Right renal pelvis (tissue), 4 donors: ENCODE measurements at places on chromosomes 6 and 20.

DNA sequence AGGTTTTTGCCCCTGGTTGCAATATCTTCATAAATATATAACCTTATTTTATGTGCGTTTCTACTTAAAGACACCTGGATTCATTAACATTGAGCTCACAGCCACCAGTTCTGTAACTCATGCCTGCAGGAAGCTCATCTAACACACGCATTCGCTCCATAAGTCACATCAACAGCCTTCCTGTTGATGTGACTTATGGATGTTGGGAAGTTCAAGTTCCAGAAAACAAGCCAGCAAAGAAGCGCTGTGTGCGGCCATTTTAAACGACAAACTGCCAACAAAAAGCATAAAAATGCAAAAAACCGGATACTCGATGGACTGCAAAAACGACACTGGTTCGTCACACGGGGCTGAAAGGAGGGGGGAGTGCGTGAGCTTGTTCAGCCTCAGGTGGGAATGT, 77.9 kb upstream of the NFATC2 start:
- DNase-seq, result no peak

DNA sequence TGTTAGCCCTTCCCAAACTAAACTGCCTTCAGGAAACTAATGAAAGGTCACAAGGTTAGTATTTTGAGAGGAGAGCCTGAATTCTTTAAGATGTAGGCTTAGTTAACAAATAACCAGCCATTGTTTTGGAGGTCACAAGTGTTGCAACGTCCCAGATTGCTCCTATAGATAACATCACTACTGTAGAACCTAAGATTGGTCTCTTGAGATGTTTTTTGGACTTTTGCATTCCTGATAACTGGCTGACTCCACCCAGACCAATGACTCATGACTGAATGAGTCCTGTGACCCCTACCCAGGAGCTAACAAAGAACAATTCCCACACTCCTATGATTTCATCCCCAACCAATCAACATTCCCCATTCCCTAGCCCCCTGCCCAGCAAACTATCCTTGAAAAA, 178.8 kb downstream of the SCP2D1 start:
- no peak for DNase-seq

- DNase-seq, result no peak
Observed at GRCh38 chr6:26318459-26319404, 46.3 kb upstream of the BTN3A2 start.

- no peak for DNase-seq
Observed at GRCh38 chr6:98836962-98837944, 2.9 kb downstream of the POU3F2 start.

DNA sequence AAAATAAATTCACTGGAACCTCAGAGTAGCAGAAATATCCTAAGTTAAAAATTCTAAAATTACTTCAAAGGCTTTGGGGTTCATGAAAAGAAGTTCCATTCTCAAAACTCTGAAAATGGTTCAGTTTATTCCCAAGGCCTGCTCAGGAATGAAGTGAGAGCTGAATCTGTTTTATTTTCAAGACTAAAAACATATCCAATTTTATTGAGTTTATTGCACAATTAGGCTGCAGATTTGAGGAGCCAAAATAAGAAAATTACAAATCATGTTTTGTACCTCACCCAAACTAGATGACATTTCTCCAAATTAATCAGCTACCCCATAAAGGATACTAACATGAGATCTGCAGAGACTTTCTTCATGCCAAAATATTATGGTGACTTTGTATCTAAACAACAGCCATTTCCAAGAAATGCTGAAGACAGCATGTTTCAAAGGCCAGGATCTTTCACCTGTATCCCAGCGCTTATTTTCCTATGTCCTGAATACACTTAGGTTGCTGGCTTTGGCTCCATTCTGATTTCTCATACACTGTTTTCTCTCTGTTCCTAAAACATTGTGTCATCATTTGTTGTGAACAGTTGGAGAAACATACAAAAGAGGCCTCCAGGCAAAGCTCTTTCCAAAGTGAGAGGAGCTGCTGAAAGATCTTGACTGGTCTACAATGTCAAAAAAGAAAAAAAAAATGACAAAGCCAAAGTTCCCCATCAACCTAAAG, 85.7 kb upstream of the F13A1 start:
- DNase-seq, result no peak

DNA sequence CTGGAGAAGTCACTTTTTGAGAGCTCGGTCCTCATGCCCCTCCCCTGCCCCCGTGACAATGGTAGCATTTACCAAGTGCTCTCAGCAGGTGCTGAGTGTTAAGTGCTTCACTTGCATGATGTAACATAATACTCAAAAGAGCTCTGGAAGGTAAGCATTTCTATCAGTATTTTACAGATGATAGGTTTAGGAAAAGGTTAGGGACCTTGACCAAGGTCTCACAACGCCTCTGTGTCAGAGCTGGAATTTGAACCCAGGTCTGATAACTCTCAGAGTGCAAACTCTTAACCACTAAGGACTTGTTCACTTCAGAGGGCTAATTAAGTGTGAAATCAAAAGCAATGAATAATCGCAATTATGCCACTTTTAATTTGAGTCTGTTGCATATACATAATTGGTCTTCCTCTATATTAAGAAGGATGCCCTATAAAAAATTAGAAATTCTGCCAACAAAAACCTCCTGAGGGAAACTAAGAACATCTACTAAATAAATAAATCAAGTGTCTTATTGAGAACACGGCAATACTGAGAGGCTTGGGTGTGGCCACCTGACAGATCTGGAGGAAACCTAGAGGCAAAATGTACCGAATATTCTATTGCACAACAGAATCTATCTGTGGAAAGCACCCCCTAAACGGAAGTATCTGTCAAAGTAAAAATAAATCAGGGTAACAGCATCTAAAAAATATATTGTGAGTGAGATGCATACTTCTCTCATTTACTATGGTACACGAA, 109.8 kb downstream of the BACH2 start:
- DNase-seq, result no peak

GRCh38 chr20:46060301-46060881, 29.4 kb downstream of the NCOA5 start:
- DNase-seq, result no peak

DNA sequence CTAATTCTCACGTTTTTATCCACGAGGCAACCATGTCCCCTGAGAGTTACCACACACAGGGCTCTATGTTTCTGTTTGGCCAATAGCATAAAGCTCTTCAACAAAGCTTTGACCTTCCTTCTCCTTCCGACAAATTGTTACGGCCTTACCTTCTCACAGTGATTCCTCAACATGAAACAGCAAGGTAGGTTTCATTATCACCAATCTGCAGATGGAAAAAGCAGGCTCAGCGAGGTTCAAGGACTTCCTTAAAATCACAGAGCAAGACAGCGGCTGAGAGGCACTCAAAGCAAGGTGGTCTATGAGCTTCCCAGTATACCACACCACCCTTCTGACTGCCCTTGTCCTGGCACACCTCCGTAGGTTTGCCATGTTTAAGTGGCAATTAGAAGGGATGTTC, 360.0 kb downstream of the CD83 start:
- DNase-seq, result no peak

DNA sequence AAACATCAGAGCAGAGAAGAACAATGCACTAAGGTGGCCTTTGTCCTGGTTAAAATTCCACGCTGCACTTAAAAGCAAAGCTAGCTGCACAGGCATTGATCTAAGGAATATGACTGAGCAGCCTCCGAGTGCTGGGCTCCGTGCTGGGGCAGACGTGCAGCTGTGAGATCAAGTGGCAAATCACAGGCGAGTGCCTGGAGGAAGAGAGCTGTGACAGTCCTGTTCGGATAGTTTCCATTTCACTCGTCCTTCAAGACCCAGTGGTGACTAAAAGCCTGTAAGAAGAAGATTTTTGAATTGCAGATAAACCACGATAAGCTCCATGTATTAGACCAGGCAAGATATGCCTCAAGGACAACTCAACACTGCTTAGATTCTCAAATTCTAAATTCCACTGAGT, 247.9 kb downstream of the ANKRD60 start:
- no peak for DNase-seq

DNA sequence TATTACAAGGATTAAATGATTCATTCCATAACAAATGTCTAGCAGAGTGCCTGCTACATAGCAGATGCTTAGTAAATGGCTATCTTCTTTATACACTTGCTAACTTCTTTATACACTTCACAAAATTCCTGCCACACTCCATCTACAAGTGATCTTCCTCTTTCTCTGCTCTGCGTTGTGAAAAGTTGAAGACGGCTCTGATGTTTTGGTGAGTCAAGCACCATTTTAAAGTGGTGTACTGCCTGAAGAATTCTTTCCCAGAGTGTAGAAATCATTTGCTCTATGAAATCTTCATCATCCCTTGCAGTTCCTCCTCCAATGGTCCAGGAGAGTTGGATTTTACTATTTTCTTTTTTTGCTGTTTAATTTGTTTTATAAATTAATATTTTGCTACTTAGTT, 74.9 kb downstream of the TNFAIP3 start:
- no peak for DNase-seq

- no peak for DNase-seq
Observed at GRCh38 chr20:33105316-33105924, 26.0 kb downstream of the BPIFB4 start.

DNA sequence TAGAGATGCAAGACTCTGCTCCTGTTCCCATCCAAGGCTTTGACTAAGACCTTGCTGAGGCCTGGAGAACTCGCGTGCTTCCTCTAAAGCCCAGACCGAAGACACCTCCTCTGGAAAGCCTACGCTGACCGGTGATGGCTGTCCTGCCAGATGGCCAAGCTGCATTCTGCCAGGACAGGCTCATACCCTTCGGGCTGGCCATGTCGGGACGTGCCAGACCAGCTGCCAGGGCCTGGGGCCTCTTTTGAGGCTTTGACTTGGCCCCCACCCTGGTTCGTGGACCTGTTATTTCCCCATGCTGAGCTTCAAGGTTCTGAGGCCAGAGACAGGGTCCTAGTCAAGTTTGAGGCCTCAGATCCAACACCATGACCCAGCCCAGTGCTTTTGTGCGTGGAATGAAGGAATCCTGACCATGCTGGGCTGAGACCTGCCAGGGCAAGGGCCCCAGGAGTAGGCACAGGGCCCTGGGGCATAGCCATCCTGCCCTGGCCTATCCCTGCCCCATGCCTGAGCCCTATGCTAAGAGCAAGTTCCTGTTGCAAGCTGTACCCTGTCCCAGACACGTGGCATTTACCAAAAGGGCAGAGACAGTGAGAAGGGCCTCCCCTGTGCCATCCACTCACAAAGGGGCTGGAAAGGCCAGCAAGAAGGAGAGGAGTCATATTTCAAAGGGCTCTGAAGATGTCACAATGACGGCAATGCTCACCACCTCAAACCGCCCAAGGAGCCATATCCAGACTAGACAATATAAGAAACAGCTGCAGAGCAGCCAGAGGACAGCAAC, 42.8 kb downstream of the MRPL14 start:
- no peak for DNase-seq

- no peak for DNase-seq
Observed at GRCh38 chr6:85107701-85108100, 342.2 kb upstream of the NT5E start.

DNA sequence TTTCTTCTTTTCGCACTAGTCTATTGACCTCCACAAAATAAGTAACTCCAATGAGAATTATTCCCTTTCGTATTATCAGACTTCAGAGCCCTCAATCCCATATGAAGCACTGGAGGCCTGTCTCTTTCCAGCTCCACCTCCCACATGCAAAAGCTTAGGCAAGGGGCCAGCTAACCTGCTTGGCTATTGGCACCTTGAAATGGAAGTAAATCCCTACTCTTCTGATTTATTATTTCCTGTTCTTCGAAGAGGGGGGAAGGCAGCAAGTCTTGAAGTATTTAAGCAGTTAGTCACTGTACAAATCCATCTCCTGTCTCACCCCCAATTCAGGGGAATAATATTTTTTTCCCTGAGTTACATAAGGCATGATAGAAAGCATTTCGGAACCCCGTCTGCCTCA, 577.8 kb downstream of the MAFB start:
- no peak for DNase-seq

DNA sequence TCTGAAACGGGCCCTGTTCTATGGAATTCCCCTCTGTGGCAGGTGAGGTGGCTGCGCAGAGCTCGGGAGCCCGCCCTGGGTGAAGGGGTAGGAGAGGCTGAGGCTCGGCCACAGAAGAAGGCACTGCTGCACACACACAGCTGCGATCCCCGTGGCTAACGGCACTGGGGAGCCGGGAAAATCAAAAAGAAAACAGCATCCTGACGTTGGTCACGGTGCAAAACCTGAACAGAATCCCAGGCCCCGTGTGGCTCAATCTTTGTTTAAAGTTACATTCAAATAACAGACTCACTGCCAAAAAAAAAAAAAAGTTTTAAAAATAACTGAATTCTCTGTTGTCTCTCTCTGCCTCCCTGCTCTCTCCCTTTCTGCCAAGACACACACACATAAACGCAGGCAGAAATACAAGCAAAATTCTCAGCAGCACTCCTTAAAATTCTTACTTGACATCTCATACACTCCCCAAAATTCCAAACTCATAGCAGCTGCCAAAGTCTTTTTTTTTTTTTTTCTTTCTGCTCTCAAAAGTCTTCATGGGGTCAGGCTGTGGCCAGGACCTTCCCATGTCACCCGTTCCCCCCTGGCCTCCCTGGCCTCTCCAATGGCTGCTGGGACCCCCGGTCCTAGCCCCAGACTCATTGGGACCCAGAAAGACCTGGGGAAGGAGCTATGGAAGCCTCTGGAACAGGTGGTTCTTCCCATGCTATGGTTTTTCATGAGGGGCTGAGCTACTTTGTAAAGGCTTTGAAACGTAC, 248.8 kb downstream of the TTLL2 start:
- DNase-seq, result no peak

DNA sequence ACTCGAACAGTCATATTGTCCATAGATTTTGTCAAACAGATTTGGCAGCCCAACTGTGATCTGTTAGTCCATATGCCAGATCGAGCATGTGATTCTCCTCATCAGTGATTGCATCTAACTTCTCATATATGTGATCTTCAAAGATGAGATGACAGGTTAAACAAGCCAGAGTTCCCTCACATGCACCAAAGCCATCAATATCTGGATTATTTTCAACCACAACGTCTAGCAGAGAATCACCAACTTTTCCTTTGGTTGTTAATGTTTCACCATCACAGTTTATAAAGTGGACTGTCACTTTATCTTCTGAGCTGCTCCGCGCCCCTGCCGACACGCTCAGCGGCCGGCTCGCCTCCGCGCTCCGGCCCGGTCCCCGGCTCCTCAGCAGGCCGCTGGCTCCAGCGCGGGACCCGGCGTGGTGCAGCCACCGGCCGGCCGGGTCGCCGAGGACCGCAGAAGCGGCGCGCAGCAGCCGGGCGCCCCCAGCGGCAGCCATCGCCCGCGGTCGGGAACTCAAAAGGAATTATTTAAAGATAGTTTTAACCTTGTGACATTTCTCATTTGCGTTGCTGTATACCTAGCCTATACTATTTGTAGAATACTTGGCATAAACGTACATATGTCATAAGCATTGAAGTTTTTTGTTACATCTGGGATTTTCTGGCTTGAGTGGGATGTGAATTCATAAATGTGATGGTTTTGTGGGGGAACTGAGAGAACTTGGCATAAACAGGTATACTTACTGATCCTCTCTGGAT, 40.1 kb upstream of the DYNLRB1 start:
- peak; percentile 22 for DNase-seq

- DNase-seq, result no peak
Observed at GRCh38 chr6:44664716-44665115, 277.2 kb downstream of the CDC5L start.

GRCh38 chr20:48283470-48284110, 498.3 kb upstream of the SULF2 start:
- no peak for DNase-seq
